Stimulated activated CD4-positive, alpha-beta T cell treated with anti-CD3 and anti-CD28 coated beads, Interleukin-2, amount 100 ng/mL, for 4 hours (primary cell): ENCODE measurements at places on chromosomes 11 and 22.

GRCh38 chr22:21942407-21943343 lies 10.0 kb downstream of the PPM1F start:
- DNase-seq: no peak

DNA sequence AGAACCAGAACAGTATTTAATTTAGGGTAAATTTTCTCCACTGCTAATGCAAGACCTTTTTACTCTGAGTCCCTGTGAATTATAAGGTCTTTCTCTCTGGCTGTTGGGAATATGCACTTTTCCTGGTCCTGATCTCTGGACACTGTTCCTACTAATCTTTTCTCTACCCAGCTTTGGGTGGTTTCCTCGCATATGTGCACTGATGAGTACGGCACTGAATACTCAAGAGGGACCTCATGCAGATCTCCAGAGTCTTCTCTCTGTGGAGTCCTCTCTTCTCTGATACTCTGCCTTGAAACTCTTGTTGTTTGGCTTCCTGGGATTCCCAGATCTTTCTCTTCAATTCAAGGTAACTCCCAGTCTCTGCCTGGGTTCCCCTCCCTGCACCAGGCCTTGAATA lies 14.0 kb downstream of the KCTD14 start:
- no peak for DNase-seq

GRCh38 chr11:125663910-125664309 lies 16.7 kb downstream of the ACRV1 start:
- no peak for DNase-seq

- no peak for DNase-seq
Observed at GRCh38 chr22:39106326-39106725, 9.3 kb downstream of the APOBEC3H start.

DNA sequence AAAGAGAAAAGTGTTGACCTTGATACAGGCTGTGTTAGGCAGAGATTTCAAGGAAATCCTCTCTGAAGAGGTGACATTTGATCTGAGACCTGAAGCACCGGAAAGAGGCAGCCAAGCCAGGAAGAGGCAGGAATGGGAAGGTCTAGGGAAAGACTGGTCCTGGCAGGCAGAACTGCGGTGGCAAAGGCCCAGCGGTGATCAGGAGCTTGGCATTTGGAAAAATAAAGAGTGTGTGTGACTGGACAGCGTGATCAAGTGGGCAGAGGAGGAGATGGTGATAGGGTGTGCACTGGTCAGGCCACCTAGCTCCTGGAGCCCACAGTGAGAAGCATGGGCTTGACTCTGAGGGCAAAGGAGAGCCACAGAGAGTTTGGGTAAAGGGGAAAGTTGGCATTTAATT lies 27.2 kb upstream of the GAB4 start:
- no peak for DNase-seq

DNA sequence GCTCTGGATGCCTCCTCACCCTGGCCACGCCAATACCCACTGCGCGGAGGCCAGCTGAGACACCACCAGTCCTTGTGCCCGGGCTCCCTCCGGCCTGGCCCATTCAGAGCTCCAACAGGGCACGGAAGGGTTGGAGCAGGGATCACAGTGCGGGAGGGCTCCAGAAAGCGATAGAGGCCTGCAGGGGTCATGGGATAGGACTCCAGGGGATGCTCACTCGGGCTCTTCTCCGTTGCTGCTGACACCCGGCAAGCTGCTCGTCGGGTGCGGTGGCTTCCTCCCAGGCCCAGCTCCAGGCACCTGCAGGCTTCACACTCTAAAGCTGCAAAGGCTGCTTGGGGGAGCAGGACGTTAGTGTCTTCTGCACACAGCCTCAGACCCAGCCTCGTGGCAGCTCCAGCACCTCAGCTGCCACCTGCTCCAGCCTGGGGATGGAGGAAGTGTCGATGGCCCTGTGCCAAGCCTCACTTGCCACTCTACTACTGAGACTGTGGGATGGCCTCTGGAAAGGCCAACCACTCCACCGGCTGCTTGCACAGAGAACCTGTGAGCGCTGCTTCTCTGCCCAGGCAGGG lies 10.6 kb downstream of the WNT7B start:
- DNase-seq: no peak
